ENCODE measurements at places on chromosomes 6 and 20.

DNA sequence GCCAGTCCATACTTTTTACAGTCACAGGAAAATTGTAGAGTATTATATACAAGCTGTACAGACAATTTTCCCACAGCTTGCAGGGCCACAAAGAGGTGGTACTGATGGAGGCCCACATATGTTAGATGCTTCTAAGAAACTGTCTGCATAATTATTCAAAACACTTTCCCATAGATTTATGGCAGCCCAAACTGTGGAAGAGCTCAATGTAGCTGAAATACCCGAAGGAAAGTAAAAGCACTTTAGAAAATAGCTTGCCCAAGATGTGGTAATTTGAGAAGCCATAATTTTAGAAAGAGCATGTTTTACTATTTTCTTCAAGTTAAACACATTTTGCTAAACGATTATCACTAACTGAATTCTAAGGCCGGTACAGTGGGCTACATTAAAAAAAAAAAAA, 36.9 kb downstream of the GMDS start:
- no peak for DNase-seq

- DNase-seq = no peak
Measured at GRCh38 chr20:63094767-63095499, 88.2 kb upstream of the BHLHE23 start.

GRCh38 chr20:64176971-64177370, 12.7 kb downstream of the MYT1 start:
- no peak for DNase-seq

DNA sequence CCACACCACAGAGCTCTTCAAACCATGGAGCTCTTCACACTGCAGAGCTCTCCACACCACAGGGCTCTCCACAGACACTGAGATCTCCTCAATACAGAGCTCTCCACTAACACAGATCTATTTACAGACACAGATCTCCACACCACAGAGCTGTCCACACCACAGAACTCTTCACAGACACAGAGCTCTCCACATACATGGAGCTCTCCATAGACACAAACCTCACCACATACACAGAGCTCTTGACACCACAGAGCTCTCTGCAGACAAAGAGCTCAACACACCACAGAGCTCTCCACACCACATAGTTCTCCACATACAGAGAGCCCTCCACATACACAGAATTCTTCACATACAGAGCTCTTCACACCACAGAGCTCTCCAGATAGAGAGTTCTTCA, 53.0 kb downstream of the ERMARD start:
- no peak for DNase-seq

DNA sequence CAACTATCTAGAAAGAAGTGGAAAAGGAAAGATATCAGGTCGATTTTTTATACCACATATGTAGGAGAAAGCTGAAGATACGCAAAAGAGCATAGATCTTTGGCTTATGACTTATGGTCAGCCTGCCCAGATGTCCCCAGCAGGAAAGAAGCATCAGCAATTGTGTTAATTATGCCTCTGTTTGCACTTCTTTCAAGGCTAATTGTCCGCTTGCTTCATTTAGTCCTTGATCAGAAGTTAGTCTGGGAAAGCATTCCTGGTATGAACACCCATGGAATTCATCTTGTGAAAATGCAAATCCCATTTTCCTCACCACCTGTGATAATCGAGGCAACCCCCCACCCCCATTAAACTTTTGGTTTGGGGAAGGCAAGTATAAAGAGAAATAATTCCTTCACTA, 62.8 kb downstream of the ATP9A start:
- DNase-seq = no peak

DNA sequence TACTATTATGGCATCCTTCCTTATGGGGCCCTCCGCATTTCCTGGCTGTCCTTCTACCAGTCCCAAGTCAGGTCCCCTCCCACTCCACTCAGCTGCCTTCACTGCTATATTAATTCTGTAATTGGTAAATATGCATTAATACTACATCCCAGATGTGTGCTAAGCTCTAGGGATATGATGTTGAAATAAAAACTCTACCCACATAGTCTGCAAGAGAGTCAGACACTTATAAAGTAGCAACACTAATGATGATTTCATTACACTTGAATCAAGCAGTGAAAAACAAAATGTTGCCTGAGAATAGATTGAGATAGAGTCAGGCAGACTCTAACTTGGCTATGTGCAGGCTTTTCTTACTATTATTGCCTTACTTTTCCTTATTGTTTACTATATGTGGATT, 62.4 kb downstream of the AIG1 start:
- DNase-seq = no peak

DNA sequence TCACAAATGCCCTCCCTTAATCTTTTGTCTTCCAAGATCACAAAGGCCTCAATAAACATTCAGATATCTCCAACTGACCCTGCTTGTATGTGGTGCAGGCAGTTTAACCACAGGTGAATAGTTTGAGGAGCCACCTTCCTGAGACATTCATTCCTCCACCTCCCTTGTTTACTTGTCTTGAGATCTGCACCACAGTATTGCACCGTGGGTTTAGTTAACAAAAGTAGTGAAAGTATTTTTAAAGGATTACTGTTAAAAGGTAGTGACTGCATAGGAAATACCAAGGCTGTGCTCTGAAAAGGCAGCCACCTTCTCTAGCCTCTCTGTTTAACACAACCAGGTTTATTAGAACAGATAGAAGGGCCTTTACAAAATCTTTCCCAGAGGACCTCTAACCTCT, 46.5 kb downstream of the SESN1 start:
- no peak for DNase-seq

DNA sequence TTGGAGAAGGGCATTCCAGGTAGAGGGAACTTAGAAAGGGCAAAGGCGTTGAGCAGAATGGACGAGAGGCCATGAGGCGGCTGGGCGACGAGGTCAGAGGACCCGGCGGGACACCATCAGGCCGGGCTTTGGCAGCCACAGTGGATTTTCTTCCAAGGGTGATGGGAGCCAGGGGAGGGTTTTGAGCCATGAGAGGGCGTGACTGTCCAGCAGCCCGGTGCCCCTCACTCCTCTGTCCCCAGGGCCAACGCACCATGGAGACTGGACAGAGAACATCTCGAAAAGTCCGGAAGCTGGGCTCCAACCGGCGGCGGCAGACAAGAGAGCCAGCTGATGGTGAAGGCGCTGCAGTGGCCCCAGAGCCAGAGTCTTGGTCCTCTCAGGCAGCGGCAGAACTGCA, 6.4 kb downstream of the RAB44 start:
- DNase-seq = no peak

GRCh38 chr6:53945765-53946407, 151.1 kb downstream of the LRRC1 start:
- no peak for DNase-seq

GRCh38 chr20:32752458-32753250, 9.4 kb upstream of the COMMD7 start:
- no peak for DNase-seq

- DNase-seq = no peak
Measured at GRCh38 chr6:33749401-33749800, 2.7 kb upstream of the IP6K3 start.

- DNase-seq = no peak
Measured at GRCh38 chr20:38673725-38674091, 50.6 kb upstream of the SLC32A1 start.

DNA sequence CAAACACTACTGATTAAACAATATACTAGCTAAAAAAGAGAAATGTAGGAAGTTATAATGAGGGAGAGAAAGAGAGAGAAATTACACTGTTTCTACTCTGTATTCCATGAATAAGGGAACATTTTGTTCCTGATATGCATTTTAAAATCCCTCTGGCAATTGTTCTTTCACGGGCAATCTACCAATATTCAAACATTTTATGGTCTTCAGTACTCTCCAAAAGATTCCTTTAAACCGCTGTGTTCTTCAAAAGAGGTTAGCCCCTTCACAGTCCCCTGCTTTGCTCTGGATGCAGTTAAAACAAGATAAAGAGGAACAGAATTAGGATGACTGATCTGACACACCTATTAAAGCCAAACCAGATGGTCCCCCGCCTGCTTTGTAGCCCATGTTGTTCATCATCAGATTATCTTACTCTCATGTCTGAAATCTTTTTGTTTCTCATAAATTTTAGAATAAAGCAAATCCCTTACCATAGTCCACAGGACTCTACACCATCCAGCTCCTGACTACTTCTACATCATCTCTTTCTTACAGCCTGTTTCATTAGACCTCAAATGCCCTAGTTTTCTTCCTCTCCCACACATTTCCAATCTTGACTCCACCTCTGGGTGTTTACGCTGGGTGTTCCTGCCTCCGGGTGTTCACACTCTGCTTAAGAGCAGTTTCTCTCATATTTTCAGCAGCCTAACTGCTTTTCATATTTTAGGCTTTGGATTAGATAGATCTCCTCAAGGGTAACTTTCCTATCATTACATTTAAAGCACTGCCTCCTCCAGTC, 399.7 kb downstream of the COL12A1 start:
- no peak for DNase-seq

Measured in stimulated activated naive CD4-positive, alpha-beta T cell (primary cell).